ENCODE measurements at places on chromosomes 13 and 19.

DNA sequence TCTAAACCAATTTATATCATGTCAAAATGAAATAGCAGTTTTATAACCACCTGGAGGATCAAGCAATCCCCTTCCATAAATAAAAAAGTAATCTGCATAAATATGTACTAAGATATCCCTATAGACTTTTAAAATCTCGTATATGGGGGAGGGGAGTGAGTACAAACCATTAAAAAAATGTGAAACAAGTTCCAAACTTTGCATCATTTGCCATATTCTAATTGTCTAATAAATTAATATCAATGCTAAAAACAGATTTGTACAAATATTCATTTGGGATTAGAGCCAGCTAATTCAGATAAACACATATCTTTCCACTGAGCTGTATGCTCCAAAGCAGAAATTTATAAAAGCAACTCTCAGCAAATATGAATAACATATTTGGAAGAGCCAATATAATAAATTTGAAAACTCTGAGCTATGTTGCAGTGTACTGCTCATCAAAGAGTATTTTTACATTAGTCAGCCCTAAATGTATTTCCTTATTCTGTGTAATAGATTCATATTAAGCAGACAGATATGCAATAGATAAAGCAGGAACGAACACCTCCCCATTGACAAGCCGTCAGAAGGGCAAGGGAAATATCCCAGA lies 970.2 kb downstream of the EFNB2 start:
- DNase-seq: no peak

DNA sequence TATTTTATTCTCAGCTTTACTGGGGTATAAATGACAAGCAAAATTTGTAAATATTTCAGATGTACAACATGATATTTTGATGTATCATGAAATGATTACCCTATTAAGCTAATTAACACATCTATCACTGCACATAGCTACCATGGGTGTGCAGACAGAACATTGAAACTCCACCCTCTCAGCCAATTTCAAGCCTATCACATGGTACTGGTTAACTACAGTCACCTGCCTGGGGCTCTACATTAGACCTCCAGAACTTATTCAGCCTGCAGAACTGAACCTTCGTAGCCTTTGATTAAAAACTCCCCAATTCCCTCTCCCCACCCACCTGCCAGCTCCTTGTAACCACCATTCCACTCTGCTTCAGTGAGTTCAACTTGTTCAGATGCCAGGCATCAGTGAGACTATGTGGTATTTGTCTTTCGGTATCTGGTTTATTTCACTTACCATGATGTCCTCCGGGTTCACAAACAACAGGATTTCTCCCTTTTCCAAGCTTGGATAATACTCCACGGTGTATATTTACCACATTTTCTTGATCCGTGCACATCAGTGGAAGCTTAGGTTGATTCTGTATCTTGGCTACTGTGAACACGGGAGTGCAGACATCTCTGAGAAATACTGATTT lies 19.2 kb downstream of the RAB20 start:
- DNase-seq: no peak

- no peak for DNase-seq
These were observed 220.8 kb upstream of the MAB21L1 start for GRCh38 chr13:35697186-35697730.

DNA sequence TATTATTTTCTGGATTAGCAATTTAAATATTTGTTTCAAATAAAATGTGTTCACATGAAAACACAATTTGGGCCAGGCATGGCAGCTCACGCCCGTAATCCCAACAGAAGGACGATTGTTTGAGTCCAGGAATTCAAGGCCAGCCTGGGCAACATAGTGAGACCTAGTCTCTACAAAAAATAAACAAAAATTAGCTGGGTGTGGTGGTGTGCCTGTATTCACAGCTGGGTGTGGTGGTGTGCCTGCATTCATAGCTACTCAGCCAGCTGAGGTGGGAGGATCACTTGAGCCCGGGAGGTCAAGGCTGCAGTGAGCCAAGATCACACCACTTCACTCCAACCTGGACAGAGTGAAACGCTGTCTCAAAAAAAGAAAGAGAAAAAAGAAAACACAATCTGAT lies 46.4 kb downstream of the KPNA3 start:
- DNase-seq: no peak

- peak; percentile 15 for DNase-seq
These were observed 8.2 kb downstream of the GPC5 start for GRCh38 chr13:91406619-91407018.

DNA sequence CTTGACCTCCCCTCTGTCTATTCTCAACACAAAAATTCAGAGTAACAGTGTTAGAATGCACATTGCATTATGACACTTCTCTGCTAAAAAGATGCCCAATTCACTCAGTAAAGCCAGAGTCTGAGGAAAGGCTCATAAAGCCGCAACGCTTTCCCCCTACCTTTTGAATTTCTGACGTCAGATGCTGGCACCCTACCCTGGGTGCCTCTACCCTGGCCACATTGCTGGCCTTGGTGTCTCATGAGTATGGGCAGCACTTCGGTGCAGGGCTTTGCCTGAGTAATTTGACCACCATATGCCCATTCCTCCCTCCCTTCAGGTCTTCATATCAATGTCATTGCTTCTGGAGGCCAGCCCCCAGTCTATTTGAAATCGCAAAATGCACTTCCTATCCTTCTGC lies 229.3 kb downstream of the MYO16 start:
- DNase-seq: no peak

GRCh38 chr13:91308299-91308698 lies 39.2 kb upstream of the MIR17HG start:
- no peak for DNase-seq

- peak; percentile 33 for DNase-seq
These were observed 6.5 kb upstream of the HSD17B14 start for GRCh38 chr19:48842789-48843162.

GRCh38 chr19:18749362-18750231 lies 41.5 kb downstream of the COMP start:
- DNase-seq: no peak

DNA sequence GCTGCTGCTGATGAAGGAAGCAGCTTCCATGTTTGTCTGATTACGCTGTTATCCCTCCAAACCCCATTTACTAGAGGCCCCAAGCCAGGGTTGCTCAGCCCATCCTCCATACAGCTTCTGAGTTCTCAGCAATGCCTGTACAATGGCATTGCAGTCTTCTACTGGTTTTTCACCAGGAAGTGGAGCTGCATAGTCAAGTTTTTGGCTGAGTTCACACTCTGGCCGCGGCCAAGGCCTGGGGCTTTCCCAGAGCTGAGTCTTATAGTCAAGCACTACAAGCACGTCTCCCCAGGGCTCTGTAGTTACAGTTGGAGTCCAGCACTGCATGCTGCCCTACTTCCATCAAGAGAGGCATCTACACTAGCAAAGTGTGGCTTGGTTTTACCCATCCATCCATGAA lies 182.5 kb downstream of the POU4F1 start:
- DNase-seq: no peak

- no peak for DNase-seq
These were observed 10.6 kb downstream of the TRIP10 start for GRCh38 chr19:6750062-6750461.

DNA sequence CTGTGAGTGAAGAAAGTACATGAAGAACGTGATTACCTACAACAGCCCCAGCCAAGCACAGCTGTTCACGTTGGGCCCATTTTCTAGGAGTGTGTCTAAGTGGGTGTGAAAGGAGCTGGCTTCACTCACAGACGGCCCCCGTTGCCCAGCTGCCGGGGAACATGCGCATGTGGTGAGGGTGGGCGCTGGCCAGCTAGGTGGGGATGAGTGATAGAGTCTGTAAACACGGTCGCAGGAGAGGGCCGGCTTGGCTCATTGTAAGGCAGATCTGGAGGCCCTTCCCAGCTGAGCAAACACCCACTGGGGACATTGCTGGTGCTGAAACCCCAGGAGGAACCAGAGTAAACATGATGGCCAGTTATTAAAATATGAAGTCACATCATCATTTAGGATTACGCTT lies 160.5 kb downstream of the TEX29 start:
- no peak for DNase-seq

DNA sequence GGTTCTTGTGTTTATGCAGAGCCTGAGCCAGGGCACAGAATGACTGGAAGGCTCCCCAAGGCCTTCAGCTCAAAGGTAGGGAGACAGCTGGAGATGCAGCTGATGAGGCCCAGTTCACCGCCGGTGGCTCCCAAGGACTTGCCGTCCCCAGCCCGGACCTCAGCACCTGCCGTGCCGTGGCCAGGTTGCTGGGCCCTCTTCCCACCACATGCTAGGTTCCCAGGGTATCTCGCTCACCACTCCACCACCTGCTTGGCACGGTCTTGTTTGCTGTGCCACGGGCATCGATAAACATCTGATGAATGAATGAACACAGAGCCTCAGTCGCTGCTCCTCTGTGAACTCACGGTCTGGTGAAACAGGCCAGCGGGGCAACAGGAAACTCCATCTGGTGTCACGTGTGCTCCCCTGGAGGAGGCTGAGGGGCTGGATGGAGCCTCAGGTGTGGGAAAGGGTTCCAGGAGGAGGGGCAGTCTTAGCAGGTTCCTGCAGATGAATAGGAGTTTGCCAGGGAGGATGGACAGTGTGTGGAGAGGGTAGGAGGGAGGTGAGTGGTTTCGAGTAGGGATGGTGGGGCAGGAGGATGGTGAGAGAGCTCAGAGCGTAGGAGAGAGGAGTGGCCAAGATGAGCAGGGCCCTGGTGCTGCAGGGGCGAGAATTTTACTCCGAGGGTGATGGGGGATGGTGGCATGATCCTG lies 3.6 kb upstream of the KLK14 start:
- no peak for DNase-seq

- no peak for DNase-seq
These were observed 60.4 kb downstream of the MYO9B start for GRCh38 chr19:17136021-17136420.

GRCh38 chr13:75635828-75636435 lies at the start of gene LMO7:
Gene LMO7, plus strand, starts transcription at chr13:75636330. Its CDS starts 328 bp downstream, at chr13:75636658.
- peak; percentile 16 for DNase-seq

GRCh38 chr13:42272804-42273175 lies 838 bp downstream of the AKAP11 start:
- DNase-seq: no peak

DNA sequence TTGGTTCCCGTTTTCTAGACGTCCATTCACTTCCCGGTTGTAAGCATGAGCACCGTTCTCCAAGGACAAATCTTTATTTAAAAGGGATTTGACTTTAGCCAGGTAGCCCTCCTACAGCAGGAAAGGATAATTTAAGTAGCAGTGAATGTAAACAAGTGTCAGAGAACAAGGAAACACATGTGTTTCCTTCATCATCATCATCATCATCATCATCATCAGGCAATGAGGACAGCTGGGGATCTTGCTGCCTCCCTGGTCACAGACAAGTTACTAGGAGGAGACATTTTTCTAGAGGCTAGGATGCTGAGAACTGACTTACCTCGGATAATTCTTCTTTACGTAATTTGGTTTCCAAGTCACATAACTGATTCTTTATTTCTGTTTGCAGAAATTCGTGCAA lies 14.3 kb downstream of the DNMT1 start:
- DNase-seq: no peak

GRCh38 chr19:11578258-11579142 lies 1.1 kb upstream of the ACP5 start:
- DNase-seq: peak; percentile 45

DNA sequence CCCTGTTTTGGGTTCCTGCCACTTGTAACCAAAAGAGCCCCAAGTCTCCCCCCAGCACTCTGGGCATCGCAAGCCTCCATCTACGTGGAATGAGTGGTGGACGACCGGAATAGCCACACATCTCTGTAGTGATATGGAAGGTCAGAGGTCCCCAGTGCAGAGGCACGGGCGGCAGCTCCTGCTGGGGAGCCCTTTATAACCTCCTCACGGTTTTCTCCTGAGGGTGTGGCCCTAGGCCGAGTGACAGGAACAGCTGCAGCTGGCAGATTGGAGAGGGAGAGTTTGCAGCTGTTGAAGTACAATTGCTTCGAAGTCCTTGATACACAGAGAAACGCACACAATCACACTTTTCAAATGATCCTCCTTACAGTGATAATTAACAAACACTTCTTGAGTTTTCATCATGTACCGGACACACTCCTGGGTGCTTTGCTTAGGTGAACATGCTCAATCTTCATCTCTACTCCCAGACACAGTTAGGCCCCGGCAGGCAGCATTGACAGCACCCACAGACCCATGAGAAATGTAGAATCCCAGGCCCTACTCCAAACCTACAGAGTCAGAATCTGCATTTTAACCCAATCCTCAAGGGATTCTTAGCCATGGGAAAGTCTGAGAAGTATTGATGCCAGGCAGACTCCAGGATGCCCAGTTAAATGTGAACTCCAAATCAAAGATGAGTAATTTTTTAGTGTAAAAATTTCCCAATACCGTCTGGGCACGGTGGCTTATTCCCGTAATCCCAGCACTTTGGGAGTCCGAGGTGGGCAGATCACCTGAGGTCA lies 4.9 kb upstream of the ZNF787 start:
- DNase-seq: no peak

- no peak for DNase-seq
These were observed 9.5 kb downstream of the SHANK1 start for GRCh38 chr19:50710094-50710493.

- DNase-seq: no peak
These were observed 23.1 kb upstream of the CXCL17 start for GRCh38 chr19:42465827-42466280.

DNA sequence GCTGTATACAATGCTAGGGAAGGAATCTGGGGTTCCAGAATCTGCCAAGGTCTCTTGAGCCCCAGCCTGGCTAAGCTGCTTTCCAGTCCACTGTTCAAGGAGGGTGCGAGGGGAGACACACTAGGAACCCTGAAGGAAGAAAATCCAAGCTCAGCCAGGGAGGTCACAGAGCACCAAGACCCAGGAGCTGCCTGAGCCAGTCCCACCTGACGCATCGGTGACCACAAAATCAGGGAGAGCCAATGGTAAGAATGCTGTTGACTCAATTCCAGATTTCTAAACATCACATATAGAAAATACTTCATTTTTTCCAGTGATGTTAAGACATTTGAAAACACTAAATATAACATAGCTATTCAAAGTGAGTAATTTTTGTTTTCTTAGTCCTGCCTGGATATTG lies 50.1 kb downstream of the CEP89 start:
- no peak for DNase-seq

- no peak for DNase-seq
These were observed 28.8 kb downstream of the NUMBL start for GRCh38 chr19:40661616-40662015.

All from HL-60 (cell line).